ENCODE measurements at places on chromosomes 3 and 15.

GRCh38 chr3:167372138-167372537 is 8.0 kb downstream of the ZBBX start:
- no peak for DNase-seq

DNA sequence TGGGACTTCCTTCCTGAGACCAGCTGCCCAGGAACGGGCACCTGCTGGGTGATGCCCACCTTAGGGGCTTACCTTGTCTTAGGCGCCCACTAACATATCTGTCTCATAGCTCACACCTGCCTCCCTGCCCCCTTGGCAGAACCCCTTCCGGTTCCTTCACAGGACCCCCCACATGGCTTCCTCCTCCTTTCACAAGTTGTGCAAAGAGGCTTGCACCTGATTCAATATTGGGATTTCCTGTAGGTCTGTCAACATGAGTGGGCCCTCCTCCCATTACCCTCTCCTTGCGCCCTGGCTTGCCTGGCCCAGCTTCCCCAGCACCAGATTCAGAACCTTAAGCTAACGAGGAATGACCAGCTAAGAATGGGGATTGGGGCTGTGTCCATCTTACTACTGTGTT is 633 bp downstream of the THPO start:
- no peak for DNase-seq

GRCh38 chr15:26889298-26889898 is 22.5 kb downstream of the GABRA5 start:
- peak; percentile 28 for DNase-seq

DNA sequence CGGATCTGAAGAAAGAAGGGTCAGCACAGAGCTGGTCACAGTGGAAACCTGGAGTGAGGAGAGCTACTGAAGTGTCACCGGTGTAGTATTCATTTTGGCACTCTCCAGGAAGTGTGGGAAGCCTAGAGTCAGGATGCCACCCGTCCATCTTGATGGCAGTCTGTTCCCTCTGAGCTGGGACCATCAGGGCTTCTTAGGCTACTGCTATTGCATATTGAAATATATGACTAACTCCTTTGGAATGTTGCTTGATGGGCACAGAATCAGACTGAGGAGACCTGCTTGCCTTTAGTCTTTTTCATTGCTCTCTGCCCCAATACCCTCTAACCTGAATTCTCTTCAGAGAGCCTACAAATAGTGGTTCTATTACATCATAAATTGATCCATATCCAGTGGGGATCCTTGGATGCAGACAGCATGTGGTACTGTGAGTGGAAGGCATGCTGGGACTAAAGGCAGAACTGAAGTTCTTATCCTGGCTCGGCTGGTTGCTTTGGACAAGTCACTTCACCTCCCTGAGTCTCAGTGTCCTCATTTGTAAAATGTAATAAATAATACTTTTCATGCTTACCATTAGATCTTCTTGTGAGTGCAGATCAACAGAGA is 143.5 kb downstream of the PDE8A start:
- DNase-seq, result no peak

GRCh38 chr15:85616549-85617110 is 178.1 kb downstream of the KLHL25 start:
- no peak for DNase-seq

DNA sequence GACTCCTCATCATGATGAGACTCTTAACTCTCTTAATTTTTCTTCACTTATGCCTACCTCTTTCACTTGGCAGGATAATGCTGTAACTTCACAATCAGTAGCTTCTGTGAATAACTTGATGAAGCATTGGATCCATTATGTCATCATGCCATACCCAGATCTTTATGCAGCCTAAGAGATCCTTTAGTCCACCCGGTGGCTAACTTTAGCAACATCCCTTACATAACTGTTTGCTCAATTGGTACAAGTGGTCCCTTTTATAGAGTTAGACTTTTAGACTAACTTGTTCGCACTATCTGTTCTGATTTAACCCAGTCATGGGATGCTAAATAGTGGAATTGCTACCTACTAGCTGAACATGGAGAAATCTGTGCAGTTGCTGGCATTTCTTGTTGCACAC is 184.5 kb downstream of the USP13 start:
- DNase-seq, result no peak

GRCh38 chr3:134904776-134905646 is 110.0 kb downstream of the EPHB1 start:
- DNase-seq, result no peak

- no peak for DNase-seq
Observed at GRCh38 chr15:99932676-99933402, 199.6 kb upstream of the LYSMD4 start.

DNA sequence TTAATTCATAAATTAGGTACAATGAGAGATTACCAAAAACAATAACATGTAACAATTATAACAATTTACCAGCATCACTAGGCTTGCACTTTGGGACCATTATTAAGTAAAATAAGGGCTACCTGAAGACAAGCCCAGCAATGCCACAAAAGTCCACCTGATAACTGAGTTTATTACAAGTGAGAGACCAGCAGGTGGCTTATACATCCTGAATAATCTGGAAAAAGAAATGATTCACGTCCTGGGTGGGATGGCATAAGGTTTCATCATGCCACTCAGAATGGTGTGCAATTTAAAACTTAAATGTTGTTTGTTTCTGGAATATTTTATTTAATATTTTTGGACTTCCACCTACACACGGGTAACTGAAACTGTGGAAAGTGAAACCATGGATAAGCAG is 1287.1 kb upstream of the GBE1 start:
- DNase-seq, result no peak

- no peak for DNase-seq
Observed at GRCh38 chr15:77544162-77544561, 88.5 kb downstream of the LINGO1 start.

- no peak for DNase-seq
Observed at GRCh38 chr3:58179235-58180098, 31.3 kb downstream of the DNASE1L3 start.

- no peak for DNase-seq
Observed at GRCh38 chr15:66931768-66932633, 133.4 kb upstream of the SMAD3 start.

- DNase-seq, result no peak
Observed at GRCh38 chr3:98589331-98590036, 3.9 kb downstream of the CPOX start.

DNA sequence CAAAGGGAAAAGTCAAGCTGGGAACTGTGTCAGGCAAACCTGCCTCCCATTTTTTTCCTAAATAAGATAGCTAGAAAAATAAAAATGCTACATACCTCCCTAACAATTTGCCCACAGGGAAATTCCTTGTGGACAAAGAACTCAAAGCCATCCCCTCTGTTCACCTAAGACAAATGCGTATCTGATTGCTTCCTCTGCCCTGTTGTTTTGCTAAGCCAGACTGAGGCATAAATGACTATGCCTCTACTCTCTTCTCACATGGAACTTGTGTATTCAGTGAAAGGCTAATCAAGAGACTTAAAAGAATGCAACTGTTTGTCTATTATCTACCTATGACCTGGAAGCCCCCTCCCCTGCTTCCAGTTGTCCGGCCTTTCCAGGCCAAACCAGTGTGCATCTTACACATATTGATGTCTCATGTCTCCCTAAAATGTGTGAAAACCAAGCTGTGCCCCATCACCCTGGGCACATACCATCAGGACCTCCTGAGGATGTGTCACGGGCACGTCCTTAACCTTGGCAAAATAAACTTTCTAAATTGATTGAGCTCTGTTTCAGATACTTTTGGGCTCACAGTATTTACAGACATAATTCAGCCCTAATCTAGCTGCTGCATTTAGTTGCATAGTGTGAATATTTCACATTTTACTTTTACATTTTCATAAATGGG is 15.8 kb downstream of the CHD2 start:
- no peak for DNase-seq

GRCh38 chr15:27686369-27686768 is 412.7 kb downstream of the OCA2 start:
- no peak for DNase-seq

DNA sequence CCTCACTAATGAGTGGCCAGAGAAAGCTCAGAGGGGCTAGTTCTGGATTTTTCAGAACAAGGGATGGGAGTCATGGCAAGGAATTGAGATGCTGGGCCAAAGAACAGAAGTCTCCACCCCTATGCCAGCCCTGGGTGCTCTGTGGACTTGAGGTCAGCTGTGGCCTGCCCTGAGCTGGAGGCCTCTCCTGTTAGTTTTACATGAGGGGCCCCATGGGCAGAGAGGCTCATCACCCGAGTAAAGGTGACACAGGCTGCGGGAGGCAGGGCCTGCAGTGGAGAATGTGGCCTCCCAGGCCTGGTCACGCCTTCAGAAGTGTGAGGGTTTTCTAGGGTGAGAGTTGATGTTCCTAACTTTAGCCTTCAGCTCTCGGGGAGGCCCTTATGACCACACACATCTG is 44.9 kb downstream of the ABHD5 start:
- DNase-seq, result no peak

DNA sequence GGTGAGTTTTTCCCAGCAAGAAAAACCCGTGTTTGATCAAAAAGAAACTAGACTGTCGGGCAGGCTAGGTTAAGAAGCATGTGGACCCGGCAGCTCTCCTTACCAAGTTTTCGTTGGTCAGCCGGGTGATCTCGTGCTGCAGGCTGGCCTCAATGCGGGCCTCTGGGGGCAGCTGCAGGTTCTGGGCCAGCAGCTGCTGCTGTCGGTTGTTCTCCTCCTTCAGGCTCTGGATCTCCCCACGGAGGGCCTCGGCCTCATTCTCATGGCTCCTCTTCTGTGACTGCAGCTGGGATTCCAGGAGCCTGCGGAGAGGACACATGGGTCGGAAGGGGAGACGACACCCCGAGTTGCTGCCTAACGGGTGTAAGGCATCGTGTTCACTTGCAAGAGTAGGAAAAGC is 44.5 kb upstream of the MYO5C start:
- DNase-seq, result no peak

GRCh38 chr3:192575879-192576506 is 151.3 kb downstream of the FGF12 start:
- DNase-seq, result no peak

GRCh38 chr15:75356517-75356916 is 9.7 kb downstream of the NEIL1 start:
- no peak for DNase-seq

GRCh38 chr3:63911509-63911872 is 692 bp downstream of the SCAANT1 start:
- DNase-seq, result no peak

DNA sequence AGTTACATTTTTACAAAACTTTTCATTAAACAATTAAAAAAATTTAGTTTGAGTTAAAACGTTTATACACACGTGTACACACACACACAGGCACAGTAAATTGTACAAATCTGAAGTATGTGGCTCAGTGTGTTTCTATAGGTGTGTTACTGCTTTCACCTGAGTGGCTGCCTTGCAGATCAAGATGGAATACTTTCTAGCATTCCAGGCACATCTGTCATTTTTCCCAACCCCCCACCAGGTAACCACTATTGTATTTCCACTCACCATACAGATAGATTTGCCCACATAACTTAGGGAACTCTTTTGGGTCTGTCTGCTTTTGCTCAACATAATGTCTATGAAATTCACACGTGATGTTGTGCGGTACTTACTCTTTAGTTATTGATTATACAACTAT is 141.1 kb downstream of the PTPRG start:
- DNase-seq, result no peak

- DNase-seq, result no peak
Observed at GRCh38 chr15:48282216-48282615, 49.0 kb upstream of the DUT start.

DNA sequence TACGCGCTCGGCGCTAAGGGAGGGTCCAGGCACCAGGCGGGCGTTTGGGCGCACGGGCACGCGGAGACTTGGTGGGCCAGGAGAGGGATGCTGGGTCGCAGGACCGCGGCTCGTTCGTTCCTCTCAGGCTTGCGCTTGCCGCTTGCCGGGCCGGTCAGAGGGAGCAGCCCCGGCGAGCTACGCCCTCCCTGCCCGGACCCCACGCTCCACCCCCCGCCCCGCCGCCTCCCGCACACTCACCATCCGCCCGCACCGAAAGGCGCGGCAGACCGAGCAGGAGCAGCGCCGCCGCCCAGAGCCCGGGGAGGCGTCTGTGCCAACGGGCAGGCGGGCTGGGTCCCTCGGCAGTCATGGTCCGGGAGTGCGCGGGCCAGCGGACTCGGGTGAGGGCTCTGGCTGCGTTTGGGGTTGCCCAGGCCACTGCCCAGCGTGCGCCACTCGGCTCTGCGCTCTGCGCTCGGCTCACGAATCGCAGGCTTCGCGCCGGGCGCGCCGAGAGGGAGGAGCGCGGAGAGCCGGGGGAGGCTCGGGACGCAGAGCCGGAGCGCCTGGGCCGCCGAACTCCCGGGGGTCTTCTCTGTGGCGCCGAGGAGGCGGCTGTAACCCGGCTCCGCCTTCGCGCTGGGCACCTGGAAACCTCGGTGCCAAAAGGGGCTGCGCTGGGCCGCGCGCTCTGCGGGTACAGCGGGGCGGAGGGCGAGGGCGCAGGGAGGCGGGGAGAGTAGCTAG is at the start of gene SUSD5:
SUSD5 (minus strand) TSS at position 365 of the 729 bp plus-strand sequence; CDS start at position 352, 13 bp downstream.
- no peak for DNase-seq

Data from C1 segment of cervical spinal cord (tissue), 14 donors.